Hepatic stellate cell (primary cell): ENCODE measurements at places on chromosomes 6 and 20.

DNA sequence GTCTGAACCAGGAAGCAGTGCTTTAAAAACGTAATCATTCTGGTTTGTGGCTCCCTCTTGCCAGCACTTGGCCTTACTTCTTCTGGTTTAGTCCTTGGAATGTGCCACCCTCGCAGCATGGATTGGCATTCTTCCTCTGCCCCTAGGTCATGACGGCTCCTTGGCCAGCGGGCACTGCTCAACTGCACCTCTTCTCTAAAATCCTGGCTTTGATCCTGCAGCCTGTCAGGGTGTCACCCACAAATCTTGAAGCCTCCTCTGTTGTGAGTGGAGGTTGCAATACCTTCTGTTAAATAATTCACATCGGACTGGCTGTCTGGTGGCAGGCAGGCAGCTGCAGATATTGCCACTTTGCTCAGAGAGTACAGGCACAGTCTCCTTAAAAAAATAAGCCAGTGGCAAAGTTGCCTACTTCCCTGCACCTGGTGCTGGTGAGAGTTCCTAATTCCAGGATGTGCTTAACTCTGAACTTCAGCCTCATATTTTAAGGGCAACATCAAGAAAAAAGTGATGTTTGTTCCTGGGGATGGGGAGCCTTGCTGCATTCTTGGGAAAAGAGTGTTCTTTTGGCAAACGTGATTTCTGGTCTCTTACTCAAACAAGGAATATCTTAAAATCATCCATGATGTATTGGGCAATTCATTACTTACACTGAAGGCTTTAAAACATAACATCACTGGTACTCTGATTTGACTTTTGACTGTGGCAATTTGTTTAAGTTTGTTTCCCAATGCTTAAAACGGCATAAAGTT, 179.8 kb downstream of the FOXA2 start:
- DNase-seq: no peak

GRCh38 chr6:3456395-3456897, 404 bp downstream of the SLC22A23 start:
- DNase-seq: peak; percentile 43

DNA sequence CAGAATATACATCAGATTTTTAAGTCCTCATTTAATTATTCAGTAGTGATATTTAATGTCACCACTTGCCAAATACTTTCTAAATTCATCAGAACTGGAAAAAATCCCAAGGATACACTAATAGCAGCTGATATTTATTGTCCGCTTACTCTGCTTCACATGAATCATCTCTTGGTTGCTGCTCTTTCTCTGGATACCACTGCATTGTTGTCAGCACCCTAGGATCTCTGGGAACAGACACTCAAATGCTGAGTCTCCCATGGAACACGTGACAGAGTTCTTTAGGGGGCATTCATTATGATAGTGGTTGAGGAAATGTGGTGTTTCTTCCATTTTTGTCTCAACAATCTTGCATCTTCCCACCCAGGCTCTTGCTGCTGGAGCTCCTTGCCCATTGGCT, 318.0 kb downstream of the RFPL4B start:
- DNase-seq: no peak

GRCh38 chr20:54227241-54227640, 19.4 kb downstream of the PFDN4 start:
- DNase-seq: no peak

GRCh38 chr6:159582736-159583135, 110.3 kb downstream of the SOD2 start:
- no peak for DNase-seq

GRCh38 chr6:25122622-25123237, 156.4 kb upstream of the CARMIL1 start:
- no peak for DNase-seq

DNA sequence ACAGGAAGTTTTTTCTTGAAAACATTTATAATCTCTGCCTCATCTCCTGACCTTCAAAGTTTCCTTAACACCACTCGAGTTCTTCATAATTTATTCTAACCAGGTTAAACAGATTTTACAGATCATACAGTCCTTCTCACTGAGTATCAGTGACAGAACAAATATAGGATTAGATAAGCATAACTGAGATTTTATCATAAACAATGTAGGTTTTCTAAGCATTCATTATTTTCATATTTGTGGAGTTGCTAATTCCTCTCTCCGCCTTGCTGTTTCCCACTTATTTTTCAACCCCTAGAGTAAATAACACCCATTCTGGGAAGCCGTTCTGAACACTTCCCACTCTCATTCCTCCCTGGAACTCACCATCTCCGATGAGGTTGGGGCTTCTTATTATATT, 229.9 kb downstream of the HACE1 start:
- no peak for DNase-seq

- DNase-seq: peak; percentile 46
Observed at GRCh38 chr6:169722362-169723199, 1.7 kb downstream of the PHF10 start.

DNA sequence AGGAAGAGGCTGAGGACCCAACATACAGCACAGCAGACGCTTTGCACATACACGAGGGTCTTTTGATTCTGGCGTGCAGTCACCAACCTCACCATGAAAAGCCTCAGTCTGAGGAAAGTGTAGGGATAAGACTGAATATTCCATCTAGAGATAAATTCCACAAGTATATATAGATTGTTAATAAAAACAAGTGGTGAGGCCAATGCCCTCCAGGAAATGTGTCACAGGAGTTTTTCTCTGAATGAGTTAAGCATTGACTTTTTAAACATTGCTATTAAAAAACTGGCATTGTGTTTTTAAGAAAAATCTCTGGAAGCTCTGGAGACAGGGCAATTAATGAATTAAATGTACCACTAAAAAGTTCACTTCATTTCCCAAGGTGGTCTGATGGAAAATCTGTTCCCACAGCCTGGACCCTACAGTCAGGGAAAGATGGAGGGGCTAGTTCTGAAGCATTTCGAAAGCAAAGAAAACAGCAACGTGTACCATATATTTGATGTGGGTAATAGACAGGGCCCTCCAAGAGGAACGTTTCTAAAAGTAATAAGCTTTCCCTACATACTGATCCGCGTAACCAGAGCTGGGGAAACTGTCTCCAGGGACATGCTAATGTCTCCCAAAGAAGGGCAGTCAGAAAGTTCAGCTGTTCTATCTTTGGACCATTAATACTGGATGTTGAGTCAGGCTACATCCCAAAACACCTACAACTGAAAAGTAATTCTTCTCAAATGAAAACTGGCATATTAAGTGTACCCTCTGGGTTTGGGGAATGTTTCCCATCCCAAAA, 301.1 kb downstream of the FOXC1 start:
- DNase-seq: peak; percentile 27

GRCh38 chr20:16007164-16007563, 566.1 kb downstream of the KIF16B start:
- no peak for DNase-seq

GRCh38 chr6:132820629-132821381, 6.4 kb downstream of the RPS12 start:
- no peak for DNase-seq

DNA sequence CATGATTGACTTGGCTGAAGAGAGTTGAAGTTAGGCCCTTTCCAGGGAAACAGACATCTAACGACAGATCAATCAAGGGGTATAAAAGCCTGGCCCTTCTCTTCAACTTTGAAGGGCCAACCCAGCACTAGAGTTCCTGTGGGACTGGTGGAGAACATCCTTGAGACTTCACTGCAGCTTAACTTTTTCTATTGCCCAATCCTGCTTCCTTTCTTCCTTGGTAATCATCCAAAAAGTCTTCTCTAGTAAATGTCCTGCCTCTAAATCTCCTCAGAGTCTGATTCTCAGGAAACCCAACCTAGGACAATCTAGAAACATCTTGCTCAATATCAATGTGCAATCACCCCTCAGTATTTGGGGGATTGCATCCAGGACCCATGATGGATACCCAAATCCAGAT, 1.9 kb downstream of the MKKS start:
- no peak for DNase-seq

DNA sequence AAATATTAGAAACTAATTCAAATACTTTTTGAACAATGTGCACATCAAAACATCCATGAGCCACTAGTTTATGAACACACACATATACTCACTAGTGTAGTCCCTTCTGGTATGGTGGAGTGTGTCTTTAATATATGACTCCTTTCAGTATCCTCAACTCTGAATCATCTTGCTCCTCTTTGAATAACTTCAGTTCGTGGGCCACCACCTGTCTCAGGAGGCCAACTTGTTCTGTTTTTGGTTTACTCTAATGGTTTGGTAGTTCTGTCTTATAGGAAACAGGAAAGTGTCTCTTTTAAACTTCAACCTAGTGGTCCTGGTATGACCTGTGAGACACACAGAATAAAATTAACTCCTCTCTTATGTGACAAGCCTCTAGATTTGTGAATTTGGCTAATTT, 55.6 kb downstream of the ZNF292 start:
- DNase-seq: no peak

- no peak for DNase-seq
Observed at GRCh38 chr20:59453759-59454560, 150.4 kb upstream of the PHACTR3 start.

DNA sequence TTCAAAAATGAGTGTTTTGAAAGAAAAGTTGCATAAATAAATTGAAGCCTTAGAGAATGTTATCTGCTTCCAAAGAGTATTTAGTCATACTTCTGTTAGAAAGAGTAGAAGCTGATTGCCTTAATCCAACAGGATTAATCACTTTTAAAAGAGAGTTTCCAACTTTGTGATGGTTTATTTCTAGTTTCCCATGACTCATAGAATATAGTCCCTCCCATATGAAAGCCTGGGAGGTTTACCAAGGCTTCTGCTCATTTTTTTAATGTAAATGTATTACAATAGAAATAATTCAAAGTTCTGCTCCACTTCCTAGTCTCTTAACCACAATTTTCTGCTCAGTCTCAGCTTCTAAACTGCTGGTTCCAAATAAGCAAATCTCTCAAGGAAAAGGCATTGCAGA, 118.0 kb upstream of the IRAK1BP1 start:
- no peak for DNase-seq

DNA sequence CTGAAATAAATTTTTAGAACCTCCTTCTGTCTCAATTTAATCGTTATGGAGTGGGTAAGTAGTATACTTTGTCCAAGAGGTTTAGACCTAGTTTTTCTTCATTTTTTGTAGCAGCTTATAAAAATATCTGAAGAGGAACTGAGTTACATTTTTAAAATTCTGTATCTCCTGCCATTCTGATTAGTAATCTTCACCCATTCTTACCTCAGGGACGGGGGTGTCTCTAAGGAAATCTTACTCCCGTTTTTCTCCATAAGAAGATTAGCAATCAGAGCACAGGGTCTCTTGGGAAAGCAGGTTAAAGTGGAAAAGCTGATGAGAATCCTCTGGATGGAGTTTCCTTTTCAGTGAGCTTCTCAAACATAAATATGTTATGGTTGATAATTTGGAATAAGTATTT, 259.3 kb upstream of the FAM83B start:
- DNase-seq: no peak

GRCh38 chr20:25272223-25273000, 24.5 kb downstream of the PYGB start:
- no peak for DNase-seq

- DNase-seq: peak; percentile 45
Observed at GRCh38 chr6:154615483-154616025, 105.1 kb upstream of the CNKSR3 start.

DNA sequence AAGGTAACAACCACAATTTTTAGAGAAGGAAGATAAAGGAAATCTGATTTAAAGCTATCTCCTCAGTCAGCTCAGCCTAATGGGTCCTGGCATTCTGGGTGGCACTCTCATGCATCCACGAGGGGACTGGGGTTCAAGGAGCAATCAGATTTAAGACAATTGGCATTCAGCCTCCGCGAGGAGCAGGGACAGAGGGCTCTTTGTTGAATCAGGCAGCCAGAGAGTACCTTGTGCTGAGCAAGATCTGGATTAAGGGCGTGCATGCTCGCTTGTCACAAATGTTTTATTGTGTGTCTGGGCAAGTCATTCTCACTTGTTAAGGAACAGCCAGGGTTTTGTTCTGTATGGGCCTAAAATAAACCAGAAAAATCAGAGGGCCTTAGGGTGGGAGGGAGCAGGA, 475.3 kb upstream of the NRSN1 start:
- DNase-seq: no peak

- DNase-seq: no peak
Observed at GRCh38 chr6:65231616-65232015, 475.4 kb downstream of the EYS start.

DNA sequence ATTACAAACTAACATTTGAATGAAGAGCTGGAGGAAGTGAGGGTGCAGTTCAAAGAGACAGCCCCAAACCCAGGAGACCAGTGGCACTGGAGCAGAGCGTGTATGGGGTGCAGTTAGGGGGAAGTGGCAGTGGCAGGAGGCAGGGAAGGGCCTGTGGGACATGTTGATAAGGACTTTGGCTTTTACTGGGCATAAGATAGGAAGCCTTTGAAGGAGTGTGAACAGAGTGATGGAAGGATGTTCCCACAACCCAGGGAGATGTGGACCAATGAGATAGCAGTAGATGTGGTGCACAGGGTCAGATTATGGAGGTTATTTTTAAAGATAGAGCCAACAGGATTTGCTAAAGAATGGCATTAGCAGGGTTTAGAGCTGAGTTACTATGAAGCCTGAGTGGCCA, 56.4 kb downstream of the AIG1 start:
- no peak for DNase-seq

DNA sequence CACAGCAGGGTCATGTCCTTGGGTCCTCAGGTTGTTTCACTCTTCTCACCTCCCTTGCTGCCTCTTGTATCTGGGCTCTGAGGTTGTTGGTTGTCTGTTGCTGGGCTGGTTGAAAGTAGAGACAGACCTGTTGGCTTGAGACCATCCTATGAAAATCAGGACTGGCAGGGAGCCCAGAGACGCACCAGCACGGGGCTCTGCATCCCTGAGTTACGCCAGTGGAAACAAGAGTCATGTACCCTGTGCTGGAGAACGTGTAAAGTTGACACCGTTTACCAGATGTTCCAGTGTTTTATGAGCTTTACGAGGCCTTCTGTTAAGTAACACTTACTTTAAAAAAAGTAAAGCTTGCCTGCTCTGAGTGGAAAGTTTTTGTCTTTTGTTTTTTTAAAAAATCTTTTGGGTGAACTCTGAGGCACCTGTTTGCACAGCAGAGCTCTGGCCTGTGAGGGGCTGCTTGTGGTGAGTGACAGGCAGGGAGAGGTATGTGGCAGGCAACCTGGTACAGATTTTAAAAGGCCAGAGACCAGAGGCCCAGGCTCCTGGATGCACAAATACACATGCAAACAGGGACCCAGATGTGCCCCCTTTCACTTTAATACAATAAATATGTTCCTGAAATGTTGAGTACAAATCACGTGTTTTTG, 260.0 kb upstream of the SUPT3H start:
- DNase-seq: no peak

DNA sequence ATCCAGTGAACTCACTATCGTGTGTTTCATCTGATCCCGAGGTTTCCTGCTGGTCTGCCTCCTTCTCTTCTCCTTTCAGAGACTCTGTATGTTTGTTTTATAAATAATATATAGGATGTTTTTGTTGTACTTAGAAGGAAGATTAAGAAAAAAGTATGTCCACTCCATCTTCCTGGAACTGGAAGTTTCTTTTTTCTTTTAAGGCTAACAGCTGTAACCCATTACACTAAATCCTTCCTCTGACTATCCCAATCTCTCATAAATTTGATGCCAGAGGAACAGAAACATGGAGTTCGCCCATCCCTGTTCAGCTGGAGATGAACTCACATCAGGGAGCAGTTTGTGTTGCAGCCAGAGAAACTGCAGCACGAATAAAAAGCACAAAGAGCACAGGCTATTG, 20.7 kb downstream of the RIPK1 start:
- no peak for DNase-seq
